ENCODE measurements at places on chromosomes 2 and 18.

DNA sequence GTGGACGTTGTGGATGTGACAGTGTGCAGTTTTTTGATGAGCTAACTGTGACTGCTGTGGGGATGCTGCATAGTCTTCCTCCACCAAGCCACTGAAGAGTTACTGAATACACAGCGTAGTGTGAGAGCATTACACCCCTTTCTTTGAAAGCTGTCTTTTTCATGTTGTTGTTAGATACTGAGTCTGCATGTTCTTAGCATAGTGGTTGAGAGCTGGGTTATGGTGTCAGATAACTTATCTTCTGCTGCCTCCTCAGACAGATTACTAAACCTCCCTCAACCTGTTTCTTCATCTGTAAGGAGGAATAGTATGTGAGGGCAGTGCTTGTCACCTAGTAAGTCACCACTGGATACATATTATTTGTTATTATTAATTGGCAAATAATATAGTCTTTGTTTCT is 63.2 kb downstream of the CEP192 start:
- no peak for DNase-seq

GRCh38 chr2:183000846-183001245 is 37.4 kb downstream of the NCKAP1 start:
- DNase-seq, result no peak

- no peak for DNase-seq
Measured at GRCh38 chr18:26575865-26576217, 27.5 kb upstream of the KCTD1 start.

- DNase-seq, result no peak
Measured at GRCh38 chr2:86413296-86414094, 27.7 kb upstream of the KDM3A start.

- DNase-seq, result peak; percentile 11
Measured at GRCh38 chr2:202883987-202884675, 12.6 kb upstream of the ICA1L start.

DNA sequence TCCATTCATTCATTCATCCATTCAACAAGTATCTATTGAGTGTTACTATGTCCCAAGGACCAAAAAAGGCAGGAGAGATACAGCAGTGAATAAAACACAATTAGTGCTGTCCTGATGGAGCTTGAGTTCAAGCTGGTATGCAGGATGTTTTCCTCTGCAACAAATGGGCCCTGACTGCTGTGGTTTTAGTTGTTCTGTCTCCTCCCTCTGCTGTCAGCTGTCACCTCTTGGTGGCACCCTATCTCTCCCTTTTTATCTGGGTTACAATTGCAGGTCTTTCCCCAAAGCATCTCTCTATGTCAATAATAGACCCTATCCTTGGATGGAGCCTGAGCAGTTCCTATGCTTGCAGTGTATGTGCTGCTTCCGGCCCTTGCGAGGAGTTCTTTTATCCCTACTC is 304.8 kb downstream of the PDE11A start:
- DNase-seq, result no peak

- no peak for DNase-seq
Measured at GRCh38 chr2:99879481-99879880, 262.9 kb downstream of the AFF3 start.

DNA sequence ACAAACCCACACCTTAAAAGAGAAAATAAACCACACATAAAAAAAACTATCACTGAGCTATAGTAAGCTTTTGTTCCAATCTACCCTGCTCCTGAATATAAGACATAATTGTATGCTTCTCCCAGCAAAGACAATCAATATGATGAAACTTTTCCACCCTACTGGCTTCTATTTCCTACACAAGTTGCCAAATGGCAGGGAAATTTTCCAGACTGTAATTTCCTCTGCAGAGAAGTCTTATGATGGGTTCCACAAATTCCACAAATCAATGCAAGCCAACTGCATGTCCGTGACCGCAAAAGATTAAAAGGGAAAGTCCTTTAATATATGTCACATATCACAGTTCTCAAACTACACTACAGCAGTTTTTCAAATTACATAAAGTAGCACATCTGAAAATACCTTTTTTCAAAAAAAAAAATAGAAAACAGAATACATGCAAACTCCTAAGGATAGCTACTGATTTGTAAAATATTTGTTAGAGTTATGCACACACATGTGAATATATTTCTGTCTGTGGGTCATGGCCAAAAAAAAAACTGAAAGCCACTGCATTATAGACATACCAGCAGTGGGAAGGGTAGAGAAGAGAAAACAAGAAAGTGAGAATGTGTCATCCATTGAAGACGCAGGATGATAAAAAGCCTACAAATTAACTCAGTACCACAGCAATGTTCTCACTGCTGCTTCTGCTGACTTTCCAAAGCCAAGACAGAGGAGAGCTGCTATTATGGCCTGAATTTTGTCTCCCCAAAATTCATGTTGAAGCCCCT is 61.4 kb downstream of the RPL31 start:
- no peak for DNase-seq

DNA sequence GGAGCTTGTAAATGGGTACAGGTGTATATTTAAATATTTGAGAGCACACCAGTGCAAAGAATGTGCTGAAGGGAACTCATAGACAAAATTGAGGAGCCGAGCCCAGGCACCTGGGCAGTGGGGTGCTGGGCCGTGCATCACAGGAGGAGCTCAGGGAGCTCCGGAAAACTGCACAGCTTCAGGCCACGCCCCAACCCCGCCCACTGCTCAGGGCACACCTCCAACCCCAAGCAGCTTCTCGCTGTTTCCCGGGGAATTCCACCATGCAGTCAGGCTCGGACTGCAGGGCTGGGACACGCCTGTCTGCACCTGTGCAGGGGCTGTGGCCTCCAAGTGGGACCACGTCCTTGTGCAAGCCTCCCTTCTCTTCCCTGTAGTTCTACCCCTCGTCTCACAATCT is 243.0 kb downstream of the HDAC4 start:
- no peak for DNase-seq

- no peak for DNase-seq
Measured at GRCh38 chr2:72129681-72130340, 17.9 kb downstream of the CYP26B1 start.

GRCh38 chr2:229896857-229897256 is 25.0 kb downstream of the TRIP12 start:
- no peak for DNase-seq

DNA sequence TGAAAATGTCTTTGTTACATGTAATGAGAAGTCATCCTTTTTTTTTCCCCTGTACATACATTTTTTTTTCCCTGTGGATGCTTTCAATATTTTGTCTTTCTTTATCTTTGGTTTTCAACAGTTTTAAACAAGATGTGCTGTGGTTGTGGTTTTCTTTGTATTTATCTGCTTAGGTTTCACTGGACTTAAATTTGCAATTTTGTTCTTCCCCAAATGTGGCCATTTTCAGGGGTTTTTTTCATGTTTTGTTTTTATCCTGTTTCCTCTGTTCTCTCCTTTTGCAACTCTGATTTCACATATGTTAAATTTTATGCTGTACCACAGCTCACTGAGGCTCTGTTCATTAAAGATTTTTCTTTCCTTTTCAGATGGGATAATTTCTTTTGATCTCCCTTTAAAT is 41.7 kb downstream of the GALNT1 start:
- peak; percentile 55 for DNase-seq

DNA sequence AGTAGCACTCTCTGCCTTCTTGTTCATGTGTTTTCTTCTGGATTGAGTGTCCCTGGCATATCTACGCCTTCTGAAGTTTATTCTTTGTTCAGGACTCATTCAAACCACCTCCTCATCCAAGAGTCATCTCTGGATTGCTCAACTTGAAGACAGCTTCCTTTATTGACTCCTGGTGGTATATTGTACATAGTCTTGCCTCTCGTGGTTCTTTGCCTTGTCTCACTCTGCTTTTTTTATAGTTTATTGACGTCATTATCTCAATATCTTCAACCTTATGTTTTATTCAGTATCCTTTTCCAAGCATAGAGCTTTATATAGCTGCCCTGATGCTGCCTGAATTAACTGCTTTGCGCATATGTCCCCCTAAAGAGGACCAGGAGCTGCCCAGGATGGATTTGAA is 161.7 kb downstream of the INSIG2 start:
- DNase-seq, result peak; percentile 80

GRCh38 chr2:113167115-113167932 is 6.4 kb upstream of the PSD4 start:
- DNase-seq, result peak; percentile 41

DNA sequence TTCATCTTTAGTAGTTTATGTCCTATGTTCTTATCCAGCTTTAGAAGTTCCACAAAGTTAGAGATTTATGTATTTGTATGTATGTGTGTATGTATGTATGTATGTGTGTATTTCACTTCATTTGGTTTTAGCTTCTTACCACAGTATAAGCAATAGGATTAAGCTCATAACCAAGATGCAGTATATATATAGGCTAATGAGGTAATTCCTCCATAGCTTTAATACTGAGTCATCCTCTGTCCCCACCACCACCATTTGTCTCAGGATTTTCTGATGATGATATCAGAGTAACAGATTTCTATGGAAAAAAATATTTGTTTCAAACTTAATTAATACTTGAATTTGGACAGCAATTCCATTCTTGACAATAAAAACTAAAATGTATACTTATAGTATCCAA is 159.2 kb downstream of the SOX11 start:
- DNase-seq, result no peak

GRCh38 chr18:26999797-27000196 is 134.3 kb upstream of the AQP4 start:
- DNase-seq, result no peak

- no peak for DNase-seq
Measured at GRCh38 chr2:199742884-199743283, 108.1 kb downstream of the FTCDNL1 start.

DNA sequence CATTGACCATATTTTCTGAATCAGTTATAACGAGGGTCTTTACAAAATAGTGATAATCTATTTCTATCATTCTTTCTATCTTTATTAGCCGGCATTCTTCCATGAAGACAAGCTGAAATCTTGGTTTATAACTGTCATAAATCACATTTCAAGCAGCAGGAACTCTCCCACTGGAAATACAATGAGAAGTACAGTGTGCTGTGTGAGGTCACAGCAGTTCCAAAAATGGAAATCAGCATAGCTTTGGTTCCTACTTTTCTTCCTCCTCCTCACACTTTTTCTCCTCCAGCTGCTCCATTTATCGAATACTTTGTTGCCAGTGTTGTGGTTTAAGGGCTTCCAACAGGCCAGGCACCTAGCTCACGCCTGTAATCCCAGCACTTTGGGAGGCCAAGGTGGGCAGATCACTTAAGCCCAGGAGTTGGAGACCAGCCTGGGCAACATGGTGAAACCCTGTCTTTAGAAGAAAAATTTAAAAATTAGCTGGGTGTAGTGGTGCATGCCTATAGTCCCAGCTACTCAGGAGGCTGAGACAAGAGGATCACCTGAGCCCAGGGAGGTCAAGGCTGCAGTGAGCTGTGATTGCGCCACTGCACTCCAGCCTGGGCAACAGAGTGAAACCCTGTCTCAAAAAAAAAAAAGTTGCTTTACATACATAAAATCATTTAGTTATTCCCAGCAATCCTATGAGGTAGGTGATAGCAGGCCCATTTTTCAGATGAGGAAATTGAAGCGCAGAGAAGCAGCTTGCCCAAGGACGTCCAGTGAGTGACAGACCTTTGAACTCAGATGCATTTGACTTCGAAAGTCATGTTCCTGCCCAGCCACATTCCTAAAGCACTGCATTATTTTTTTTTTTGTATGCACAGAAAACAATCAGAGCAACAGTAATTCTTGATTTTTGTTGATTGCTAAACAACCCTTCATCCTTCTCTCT is 34.0 kb upstream of the GPR55 start:
- DNase-seq, result no peak

DNA sequence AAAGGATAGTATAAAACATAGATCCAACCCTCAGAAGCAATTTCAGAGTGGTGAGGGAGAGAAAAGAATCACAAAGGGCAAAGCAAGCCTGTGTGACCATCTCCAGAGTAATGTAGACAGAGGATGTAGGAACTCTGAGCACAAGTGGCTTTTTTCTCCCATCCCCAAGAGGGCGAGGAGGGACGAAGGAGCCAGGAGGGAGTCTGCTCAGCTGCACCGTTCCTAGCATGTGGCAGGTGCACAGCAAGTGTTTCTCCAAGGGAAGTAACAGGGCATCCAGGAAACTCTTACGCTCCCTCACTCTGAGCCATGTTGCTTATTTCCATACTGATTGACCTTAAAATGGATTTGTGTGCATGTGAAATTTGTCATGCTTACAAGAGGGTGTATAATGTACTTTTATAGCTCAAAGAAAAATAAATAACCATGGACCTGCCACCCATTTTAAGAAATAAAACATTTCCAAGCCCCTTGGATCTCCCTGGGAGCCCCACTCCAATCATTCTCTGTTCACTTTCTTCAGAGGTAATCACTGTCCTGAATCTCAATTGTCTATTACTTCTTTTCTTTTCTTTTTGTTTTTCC is 37.8 kb upstream of the SEC11C start:
- no peak for DNase-seq

DNA sequence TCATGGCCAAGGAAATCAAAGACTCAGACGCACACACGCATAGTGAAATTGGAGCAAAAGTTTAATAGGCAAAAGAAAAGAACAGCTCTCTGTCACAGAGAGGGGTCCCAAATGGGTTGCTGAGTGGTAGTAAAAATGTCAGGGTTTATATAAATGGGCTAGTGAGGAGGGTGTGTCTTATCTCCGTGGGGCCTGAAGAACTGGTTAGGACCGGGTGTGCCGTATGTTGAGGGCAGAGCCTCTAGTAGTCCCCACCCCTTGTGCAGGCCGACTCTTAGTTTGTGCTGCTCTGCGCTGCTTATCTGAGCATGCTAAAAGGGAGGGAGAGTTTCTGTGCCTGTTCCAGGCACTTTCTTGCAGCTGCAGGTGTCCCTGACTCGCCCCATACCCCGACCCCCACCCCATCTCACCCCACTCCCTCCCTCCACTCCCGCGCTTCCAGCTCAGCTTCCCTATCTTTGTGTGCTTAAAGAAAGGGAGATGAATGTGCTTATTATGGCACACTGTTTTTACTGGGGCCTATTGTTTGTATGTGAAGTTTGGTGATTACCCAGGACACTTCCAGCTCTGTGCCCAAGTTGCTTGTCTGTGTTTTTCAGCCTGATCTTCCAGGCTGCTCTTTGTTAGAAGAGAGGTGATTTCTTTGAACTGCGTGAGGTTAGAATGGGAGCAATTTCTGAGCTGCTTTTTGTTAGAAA is 167.4 kb downstream of the SPAG16 start:
- DNase-seq, result no peak

- peak; percentile 94 for DNase-seq
Measured at GRCh38 chr2:64467096-64467843, 13.3 kb downstream of the LGALSL start.

DNA sequence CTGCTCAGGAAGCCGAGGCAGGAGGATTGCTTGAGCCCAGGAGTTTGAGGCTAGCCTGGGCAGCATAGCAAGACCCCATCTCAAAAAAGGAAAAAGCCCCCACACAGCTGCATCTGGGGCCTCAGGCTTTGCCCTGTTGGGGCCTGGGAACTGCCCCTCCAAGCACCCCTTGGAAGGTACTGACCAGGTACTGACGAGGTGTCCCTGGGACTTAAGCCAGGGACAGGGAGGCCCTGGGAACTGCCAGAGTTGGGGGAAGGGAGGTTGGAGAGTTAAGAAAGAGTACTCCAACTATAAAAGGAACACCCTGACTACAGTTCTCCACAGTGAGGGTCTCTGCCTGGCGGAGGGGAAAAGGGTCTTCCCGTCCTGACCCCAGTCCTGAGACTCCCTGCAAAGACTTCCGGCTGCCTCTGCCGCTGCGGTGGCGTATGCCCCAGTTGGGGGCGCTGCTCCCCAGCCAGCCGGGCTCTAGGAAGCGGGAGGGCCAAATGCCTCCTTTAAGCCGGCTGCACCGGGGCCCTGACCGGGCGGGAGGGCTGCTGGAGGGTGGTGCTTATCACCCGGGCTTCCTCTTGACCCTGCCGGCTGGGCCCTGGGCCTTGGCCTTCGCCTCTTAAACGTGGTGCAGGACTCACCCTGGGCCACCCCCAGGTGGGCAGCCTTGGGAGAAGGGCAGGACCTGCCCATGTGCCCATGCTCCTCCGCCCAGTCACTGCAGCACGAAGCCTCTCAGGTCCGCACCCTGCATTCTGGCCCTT is 12.8 kb downstream of the SLC30A3 start:
- peak; percentile 59 for DNase-seq
